Upper lobe of right lung (tissue), 1 donor: ENCODE measurements at places on chromosomes 6 and 20.
A peak's percentile ranks its signal among the peaks of the same experiment; 100 is the strongest.

- DNase-seq, result no peak
These were observed 1.0 kb upstream of the HFE start for GRCh38 chr6:26086211-26086610.

DNA sequence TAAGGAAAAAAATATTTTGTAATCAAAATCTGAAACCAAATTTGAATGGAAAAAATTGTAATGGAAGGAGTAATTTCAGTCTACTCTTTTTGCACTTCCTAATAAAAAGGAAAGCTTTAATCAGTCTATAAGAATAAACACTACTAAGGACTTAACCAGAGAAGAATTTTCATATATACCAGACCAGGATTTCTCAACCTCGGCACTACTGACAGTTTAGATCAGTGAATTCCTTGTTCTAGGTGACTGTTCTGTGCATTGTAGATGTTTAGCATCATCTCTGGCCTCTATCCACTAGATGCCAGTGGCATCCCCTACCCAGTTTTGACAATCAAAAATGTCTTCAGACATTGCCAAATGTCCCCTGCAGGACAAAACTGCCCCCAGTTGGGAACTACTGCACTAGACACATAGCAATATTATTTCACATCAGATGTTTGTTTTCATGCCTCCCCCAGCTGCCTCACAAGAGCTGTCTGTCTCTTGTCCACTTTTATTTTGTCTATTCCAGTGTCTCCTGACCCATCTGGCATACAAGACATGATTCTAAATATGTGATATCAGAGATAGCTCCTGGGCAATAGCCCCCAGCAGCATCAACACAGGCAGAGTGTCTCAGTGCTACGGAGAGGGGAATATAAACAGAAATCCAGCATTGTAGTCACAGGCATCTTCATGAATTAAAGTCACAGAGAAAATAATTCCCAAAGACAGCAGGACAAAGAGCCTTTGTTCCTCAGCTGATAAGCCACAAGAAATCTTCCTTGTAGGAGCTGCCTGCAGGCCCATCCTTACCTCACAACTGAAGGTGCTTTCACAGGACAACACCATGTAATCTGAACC is 27.0 kb downstream of the DNAAF9 start:
- no peak for DNase-seq

- DNase-seq, result no peak
These were observed 8.5 kb downstream of the RBM38 start for GRCh38 chr20:57399587-57400155.

GRCh38 chr20:15047042-15047441 is 709.6 kb upstream of the FLRT3 start:
- no peak for DNase-seq

GRCh38 chr20:363319-364078 is 16.6 kb downstream of the NRSN2 start:
- DNase-seq, result no peak

GRCh38 chr6:49855221-49855620 is 11.1 kb downstream of the CRISP1 start:
- DNase-seq, result no peak

DNA sequence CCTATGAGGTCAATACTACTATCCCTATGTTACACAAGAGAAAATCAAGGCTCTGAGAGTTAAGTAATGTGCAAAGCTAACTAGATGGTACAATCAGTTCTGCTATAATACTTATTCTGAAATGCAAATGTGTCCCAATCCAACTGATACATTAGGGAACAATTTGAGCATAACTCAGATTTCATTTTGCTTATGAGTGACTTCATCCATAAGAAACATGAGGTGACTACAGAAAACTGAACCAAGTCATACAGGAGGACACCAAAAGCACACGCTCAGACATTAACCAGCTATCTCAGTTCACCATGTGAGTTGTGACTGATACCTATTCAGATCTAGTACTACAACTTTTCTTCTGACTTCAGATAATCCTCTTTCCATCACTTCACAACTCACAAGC is 179.9 kb upstream of the RUNX2 start:
- DNase-seq, result no peak

DNA sequence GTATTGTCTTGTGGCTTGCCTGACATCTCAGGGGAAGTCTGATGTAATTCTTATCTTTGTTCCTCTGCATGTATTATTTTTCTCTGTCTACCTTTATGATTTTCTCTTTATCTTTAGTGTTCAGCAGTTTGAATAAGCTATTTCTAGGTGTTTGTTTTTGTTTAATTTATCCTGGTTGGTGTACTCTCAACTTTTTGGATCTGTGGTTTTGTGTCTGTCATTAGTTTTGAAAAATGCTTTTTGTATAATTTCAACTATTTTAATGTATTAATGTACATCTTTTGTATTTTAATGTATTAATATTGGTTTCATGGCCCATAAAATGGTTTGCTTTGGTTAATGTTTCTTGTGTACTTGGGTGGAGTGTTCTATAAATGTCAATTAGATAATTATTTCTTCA is 15.9 kb upstream of the APCDD1L start:
- no peak for DNase-seq

DNA sequence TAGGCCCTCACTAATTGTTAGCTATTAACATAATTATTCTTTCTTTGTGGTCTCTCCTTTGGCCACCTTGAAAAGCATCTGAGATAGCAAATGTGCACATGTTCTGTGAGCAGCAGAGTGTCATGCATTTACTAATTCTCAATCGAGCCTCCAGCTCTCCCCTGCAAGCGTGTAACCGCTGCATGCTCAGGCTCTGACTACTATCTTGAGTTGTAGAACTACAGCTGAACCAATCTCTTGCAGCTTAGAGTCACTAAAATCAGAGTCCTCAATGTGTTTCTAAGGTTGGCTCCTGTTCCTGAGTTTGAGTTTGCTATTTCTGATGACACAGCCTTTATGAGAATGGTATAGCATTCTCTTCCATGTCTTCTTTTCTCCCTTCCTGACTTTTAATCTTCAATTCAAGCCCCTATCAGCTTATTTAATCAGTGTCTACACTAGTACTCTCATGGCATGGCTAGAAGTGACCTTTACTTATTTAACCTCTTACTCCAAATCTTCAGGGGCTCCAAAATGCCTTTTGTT is 65.5 kb downstream of the PPP1R3G start:
- DNase-seq, result no peak

DNA sequence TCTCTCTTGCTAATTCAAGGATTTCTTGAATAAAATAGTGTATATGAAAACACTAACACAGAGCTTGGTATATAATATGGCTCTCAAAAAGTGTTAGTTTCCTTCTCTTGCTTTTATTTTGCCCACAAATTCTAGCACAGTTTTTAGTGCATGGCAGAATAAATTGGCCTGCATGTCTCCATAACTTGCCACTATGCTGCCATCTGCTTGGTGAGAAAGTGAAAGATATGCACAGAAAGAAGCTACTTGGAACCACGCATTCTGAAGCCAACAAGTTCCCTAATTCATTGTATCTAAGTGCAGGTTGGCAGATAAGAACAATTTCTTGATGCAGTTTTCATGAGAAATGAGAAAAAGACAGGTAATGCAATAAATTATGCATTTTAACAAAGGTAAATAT is 101.2 kb downstream of the EPHA7 start:
- DNase-seq, result no peak

DNA sequence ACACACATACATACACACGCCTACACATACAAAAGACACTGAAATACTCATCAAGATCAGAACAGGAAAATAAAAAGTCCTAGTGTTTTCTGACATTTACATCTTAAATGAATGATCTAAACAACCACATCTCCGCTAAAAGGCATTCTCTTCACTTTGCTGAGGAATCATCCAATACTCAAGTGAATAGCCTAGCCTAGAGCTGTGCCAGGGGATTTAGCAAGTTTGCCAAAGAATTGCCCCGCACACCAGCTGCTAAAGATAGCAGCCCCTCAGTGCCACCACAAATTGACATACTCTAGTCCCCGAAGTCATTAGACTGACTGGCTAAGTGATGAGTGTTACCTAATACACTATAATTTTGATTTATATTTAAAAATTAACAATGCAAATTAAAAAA is 246.8 kb upstream of the POU3F2 start:
- DNase-seq, result no peak

DNA sequence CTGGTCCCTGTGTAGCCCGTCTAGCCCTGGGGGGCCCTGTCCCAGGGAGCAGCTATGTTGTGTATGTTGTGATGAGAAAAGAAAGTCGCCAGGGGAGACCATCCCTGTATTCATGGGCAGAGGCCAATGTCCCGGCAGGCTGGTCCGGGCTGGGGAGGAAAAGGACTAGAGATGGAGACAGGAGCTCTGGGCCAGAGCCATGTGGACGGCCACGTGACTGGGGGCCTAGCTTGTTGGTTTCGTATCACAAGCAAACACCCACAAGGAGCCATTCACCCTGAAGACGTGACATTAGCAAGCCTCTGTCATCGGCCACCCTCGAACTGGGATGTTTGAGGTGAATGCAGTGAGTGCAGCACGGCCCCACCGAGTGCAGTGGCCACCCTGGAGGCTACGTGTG is 2.9 kb upstream of the HRH3 start:
- no peak for DNase-seq

GRCh38 chr20:39785252-39785917 is 823.2 kb downstream of the DHX35 start:
- DNase-seq, result no peak

DNA sequence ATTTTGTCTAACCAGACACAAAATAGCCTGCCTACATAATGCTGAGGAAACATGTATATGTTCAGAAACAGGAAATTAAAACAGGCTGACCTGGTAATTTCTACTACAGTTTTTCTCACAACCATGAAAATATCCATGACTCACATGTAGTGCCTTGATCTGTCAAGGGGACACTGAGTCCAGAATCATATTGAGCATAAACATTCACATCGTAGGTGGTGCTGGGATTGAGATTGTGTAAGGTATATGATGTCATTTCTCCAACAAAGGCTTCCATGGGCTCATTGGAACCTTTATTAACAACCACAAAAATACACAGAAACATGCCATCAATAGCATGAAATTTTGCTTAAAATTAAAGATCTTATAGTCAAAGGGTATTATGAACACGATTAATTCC is 80.9 kb downstream of the COL12A1 start:
- no peak for DNase-seq

DNA sequence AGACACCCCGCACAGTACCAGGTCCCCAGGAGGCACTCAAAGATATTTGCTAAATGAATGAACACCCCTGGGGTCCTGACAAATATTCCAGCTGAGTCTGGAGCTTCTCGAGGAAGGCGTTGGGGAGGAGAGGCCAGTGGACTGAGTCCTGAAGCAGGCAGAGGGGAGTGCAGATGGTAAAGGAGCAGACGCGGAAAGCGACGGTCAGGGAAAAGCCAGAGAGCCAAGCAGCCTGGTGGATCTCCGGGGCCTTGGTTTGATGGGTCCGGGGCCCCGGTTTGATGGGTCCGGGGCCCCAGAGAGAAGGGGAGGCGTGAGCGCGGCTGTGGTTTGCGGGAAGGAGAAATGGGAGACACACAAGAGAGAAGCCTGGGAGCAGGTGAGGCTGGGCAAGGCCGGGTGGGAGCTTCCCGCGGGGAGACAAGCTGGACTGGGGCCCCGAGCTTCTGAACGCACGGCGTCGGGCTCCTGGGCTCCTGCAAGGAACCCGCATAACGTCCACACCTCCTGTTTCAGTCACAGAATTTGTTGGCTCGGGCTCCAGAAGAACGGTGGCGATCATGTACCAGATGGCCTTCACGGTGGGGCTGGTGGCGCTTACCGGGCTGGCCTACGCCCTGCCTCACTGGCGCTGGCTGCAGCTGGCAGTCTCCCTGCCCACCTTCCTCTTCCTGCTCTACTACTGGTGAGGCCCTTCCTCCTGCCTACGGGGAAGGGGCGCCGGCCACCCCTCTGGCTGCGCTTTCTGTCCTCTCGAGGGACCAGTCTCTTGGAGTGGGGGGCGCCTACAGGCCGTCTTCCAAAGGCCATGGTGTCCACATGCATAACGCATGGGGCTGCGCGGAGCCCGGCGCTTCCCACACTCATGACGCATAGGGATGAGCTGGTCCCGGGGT is 12.1 kb downstream of the SLC22A1 start:
- peak; percentile 51 for DNase-seq

DNA sequence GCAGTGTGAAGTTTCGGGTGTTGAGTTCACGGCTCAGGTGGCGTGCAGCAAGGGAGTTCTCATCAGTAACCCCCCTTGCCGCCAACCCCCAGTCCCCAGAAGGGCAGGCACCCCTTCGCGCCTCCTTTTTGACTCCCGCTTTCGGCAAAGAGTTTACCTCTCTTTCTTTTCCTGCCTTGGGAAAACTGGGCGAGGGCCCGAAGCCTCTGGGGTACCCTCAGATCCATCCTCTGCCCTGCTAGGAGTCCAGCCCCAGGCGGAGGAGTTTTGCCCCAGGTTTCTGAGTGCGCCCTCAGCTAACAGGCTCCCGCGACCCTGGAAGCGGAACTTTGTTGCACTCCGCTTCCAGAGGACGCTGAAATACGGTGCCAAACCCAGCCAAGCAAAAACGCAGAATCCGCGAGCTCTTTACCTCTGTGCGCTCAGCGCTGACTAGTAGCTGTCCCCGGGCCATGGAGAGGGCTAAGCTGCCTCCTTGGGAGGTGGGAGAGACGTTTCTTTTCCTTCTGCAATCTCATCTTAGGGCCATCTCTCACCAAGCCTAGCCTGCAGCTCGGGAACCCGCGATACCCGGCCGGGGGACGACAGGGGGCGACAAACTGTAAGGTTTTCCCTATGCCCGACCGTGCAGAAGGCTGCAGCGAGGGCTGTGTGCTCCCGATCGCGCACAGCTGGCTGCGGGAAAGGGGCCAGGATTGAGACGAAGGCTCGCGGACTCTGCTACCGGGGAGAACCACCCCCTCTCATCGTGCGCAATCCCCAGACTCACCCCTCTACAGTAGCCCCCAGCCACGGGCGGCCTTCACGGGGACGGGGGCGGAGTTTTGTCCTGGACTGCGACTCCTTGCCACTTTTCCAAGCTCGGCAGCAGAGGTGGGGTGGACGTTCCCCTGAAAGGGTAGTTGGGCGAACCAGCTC is 2.7 kb upstream of the PAX1 start:
- DNase-seq, result peak; percentile 76

DNA sequence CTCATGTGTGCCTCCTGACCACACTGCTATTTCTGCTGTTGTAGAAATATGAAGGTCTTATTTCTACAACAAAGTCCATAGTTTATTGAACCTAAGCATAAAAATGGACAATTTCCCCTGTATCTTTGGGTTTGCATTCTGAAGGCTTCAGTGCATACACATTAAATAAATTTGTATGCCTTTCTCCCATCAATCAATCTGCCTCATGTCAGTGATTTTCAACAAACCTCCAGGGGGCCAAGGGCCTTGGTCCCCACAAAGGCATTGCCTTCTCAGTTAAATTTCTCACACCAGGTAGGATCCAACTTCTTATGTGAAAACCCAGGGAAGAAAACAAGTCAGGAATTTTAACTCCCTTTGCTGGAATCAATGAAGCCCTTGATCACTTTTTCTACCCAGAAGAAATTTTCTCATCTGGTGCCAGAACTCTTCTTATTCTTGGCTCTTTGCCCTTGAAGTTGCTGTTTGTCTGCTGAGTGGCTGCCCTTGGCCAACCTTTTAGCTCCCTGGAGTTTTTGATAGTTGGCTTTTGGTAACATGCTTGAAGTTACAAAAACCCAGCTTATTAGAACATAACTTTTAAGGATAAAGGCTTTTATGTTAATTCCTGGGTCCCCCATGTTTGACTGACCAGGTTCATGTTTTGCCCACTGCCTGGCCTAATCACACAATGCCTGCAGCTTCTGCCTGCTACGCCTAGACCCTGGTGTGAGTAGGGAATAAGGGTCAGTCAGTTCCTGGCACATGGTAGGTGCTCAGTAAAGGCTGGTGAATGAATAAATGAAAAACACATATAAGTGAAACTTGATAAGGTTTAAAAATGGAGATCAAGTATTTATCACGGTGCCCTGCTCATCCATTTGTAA is 37.0 kb downstream of the SHLD1 start:
- DNase-seq, result no peak

GRCh38 chr20:19022118-19022575 is 190.3 kb upstream of the SLC24A3 start:
- no peak for DNase-seq

GRCh38 chr20:25247000-25247517 is 826 bp upstream of the PYGB start:
- DNase-seq, result peak; percentile 82
